ENCODE measurements at places on chromosomes 11 and 22.
A peak's percentile ranks its signal among the peaks of the same experiment; 100 is the strongest.

DNA sequence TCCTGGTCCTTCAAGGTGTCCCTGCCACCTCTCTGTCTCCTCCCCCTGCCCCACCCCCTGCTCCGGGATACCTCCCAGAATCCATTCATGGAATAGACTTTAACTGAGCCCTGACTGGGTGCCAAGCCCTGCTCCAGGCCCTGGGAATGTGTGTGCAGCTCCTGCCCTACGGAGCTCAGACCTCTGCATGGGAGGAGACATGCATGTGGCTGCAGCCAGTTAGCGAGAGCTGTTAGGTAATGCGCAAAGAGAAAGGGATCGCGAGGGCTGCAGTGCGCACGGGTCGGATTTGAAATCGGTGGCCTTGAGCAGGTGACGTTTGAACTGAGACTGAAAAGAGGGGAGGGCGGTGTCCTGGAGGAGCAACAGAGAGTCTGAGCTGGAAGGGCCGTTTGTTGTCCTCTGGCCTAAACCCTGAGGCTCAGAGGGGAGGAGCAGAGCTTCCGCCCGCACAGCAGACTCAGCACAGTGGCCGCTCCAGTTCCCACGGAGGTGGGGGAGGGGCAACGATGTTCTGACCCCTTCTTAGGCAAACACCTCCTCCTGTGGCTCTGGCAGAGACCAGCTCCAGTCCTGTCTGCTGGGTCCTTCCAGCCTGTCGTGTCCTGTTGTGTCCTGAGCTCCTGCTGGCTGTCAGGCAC, 19.8 kb upstream of the LRRC10B start:
- no peak for ATAC-seq

- no peak for ATAC-seq
Observed at GRCh38 chr11:2801711-2802388, 83.7 kb downstream of the CDKN1C start.

DNA sequence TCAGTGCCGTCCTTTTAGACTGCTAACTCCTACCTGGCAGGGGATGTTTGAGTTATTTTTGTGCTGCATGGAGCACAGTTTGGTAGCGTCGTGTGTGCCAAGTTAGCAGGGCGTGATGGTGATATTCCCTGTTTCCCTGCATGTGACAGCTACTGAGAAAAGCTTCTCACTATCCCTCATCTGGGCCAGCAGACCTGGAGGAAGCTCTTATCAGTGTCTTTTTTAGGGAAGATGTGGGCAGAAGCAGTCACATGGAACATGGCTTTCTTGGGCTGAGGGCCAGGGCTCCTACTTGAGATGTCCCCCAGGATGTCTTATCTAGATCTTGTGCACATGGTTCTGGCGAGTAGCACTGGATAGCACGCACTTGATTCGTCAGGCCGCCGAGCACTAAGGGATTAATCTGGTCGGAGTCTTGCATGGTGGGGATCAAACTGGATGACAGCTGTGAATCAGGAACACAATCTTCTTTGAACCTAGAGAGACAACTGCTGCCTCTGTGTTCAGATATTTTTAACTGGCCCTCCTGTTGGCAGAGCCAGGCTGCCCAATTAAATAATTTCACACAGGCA, 33.8 kb downstream of the TECTA start:
- ATAC-seq = no peak

GRCh38 chr11:64891215-64891848, 12.9 kb upstream of the EHD1 start:
- no peak for ATAC-seq

DNA sequence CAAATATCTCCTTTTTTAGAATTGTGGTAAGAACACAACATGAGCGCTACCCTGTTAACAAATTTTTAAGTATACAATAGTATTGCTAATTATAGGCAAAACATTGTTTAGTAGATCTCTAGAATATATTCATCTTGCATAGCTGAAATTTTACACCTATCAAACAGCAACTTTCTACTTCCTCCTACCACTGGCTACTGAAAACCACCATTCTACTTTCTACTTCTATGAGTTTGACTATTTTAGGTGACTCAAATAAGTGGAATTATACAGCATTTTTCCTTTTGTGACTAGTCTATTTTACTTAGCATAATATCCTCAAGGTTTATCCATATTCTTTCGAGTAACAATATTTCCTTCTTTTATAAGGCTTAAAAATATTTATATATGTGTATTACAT, 128.4 kb downstream of the FAM76B start:
- ATAC-seq = peak; percentile 52

DNA sequence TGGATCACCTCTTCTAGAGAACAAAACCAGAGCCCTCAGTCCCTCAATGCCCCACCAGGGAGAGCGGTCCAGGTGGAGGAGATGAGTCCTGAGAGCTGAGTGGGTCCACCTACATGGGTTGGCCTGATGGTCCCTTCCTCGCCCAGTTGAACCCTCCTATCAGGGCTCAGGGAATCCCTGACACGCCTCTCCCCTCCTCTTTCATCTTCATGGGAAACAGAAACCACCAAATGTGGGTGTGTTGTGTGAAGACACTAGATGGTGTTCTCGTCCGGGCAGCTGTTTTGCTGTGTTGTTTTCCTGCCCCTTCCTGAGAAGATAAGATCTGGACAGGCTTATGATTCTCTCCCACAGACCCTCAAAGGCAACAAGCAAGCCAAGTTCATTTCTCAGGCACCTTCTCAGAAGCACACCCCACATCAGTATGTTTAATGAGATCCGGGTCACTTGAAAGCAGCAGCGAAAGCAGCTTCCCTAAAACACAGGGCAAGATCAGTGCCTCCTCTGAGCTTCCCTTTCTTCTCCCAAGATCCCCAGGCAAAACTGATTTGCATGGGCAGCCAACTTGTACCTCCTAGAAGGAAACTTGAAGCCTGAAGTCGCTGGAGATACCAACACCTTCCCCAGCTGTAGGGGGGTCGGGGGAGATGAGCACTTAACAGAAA, 35.3 kb upstream of the POU2AF1 start:
- peak; percentile 20 for ATAC-seq

DNA sequence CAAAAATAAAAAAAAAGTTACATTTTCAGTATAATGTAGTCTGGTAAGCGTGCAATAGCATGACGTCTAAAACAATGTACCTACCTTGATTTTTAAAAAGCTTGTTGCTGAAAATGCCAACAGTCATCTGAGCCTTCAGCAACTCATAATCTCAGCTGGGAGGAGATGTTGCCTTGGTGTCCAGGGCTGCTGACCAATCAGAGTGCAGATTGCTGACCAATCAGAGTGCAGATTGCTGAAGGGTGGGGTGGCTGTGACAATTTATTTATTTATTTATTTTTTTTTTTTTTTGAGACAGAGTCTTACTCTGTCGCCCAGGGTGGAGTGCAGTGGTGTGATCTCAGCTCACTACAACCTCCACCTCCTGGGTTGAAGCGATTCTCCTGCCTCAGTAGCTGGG, 17.8 kb downstream of the ZBED4 start:
- ATAC-seq = no peak

Data from activated T-helper 17 cell treated with anti-CD3 and anti-CD28 coated beads, Interleukin-2, amount 50 U/mL, for 72 hours (primary cell).